NAMALWA (cell line): ENCODE measurements at places on chromosomes 1 and 21.

GRCh38 chr1:41525891-41526587 lies 41.6 kb upstream of the EDN2 start:
- no peak for DNase-seq

- DNase-seq: no peak
Measured at GRCh38 chr1:235468004-235468403, 36.2 kb downstream of the B3GALNT2 start.

GRCh38 chr1:161374373-161374772 lies 6.7 kb upstream of the CFAP126 start:
- peak; percentile 41 for DNase-seq

GRCh38 chr21:35603494-35603893 lies 456.8 kb downstream of the SETD4 start:
- no peak for DNase-seq

- no peak for DNase-seq
Measured at GRCh38 chr1:228794173-228794572, 58.9 kb downstream of the RHOU start.

DNA sequence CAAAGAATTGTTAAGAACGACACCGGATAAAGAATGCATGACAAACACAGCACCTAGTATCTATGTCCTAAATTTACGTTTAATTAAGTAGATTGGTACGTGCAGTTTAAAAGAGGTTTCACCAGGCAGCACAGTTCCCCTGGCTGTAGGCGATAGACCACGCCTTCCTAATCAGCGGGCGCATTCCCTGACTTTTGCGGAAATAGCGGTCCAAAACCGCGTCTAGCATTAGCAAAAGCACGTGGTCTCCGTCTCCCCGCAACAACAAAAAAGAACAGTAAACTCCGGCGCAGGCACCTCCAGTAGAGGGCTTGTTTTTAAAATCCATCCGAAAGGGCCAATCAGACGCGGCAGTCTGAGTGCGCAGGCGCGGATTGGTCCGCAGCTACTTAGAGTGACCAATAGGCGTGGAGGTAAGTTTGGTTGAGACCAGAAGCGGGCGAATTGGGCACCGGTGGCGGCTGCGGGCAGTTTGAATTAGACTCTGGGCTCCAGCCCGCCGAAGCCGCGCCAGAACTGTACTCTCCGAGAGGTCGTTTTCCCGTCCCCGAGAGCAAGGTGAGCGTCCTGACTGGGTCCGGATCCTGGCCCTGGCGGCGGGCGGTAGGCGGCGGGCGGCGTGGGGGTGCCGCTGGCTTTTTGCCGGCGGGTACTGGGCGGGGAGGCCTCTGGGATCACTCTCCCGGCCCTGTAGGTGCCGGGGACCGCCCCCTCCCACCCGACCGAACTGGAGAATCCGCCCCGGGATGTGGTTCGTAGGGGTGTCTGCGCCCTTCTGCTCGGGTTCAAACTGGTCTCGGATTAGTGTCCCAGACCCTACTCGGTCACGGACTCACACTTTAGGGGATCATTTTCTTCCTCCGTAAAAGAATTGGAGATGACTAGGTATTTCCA lies at the start of gene CENPF:
TSS of gene CENPF (plus strand) at position 432 of the 894 bp plus-strand sequence. CDS start 10,560 bp downstream, outside the sequence.
- peak; percentile 99 for DNase-seq

- no peak for DNase-seq
Measured at GRCh38 chr1:248589334-248589733, 8.2 kb downstream of the OR2T10 start.

GRCh38 chr1:221916176-221916575 lies 174.3 kb upstream of the DUSP10 start:
- no peak for DNase-seq

DNA sequence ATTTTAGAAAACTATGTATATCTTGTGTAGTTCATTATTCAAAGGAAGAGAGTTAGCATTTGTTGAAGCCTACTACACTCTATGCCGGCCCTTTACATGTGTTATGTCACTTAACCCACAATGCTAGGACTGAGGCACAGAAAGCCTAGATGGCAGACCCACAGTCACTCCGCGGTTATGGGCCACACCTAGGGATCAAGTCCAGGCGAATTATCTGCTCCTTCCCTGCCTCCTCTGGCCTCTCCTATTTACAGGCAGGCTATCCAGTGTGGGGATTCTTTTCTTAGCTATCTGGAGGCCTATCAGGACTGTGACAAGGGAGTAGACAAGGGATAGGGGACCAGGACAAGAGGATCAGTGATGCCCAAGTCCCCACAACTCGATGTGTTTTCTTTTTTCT lies 33.0 kb downstream of the IER5 start:
- no peak for DNase-seq

- DNase-seq: no peak
Measured at GRCh38 chr1:114597949-114598348, 16.5 kb upstream of the BCAS2 start.

DNA sequence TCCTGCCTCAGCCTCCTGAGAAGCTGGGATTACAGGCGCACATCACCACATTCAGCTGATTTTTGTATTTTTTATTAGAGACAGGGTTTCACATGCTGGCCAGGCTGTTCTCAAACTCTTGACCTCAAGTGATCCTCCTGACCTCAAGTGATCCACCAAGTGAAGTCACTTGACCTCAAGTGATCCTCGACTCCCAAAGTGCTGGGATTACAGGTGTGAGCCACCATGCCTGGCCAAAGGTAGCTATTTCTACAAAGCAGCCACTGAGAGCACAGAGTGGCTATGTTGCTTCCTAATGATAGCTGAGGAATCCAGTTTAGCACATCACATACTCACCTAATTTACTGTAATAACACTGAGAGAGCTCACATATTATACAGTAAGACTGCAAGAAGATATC lies 44.8 kb upstream of the CPLANE2 start:
- DNase-seq: no peak

- no peak for DNase-seq
Measured at GRCh38 chr1:44688760-44689446, 14.4 kb downstream of the ARMH1 start.

DNA sequence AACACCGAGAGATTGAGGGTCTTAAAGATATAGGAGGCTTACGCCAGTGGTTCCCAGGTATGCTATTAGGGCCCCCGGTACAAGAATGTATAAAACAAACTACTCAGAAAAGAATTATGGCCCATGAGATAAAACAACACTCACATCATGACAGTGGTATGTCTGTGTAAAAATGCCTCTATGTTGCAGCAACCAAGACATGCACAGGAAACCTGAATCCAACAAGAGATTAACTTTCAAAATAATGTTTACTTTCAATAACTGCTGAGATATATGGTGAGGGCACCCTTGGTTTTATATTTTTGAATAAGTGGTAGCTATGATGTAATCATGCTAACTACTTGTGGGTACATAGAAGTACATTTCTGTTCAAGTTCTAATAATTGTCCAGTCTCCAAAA lies 74.9 kb downstream of the PUM1 start:
- no peak for DNase-seq

GRCh38 chr1:165645654-165646366 lies 14.8 kb downstream of the MGST3 start:
- DNase-seq: no peak

- peak; percentile 34 for DNase-seq
Measured at GRCh38 chr1:171256940-171257606, 8.8 kb downstream of the FMO1 start.

GRCh38 chr1:9701665-9702064 lies 50.1 kb downstream of the PIK3CD start:
- DNase-seq: no peak

DNA sequence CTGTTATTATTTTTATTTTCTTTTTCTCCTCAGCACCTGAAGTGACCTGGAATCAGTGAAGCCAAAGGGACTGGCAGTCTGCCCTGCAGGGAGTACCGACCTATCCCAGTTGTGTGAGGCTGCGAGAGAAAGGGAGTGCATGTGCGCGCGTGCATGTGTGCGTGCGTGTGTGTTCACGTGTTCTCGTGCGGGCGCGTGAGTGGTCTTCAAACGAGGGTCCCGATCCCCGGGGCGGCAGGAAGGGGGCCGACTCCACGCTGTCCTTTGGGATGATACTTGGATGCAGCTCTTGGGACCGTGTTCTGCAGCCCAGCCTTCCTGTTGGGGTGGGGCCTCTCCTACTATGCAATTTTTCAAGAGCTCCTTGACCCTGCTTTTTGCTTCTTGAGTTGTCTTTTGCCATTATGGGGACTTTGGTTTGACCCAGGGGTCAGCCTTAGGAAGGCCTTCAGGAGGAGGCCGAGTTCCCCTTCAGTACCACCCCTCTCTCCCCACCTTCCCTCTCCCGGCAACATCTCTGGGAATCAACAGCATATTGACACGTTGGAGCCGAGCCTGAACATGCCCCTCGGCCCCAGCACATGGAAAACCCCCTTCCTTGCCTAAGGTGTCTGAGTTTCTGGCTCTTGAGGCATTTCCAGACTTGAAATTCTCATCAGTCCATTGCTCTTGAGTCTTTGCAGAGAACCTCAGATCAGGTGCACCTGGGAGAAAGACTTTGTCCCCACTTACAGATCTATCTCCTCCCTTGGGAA lies 123.3 kb downstream of the PRDM2 start:
- DNase-seq: no peak

DNA sequence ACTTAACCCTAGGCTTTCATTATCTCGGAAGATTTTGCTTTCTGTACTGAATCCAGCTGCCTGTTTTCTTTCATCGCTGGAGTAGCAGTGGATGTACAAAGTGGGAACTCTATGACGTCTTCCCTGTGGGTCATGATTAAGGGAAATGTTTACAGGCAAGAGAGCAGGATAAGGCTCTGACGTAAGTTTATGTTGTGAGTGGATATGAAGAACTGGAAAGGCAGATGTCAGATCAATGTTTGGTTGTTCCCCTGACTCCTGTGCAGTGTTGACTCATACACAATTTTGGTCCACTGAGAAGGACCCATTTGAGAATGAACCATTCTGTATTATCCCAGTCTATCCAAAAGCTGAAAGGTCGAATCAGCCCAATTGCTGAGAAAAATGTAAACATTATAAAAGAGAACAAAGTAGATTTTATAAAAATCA lies 292.4 kb downstream of the GRIK1 start:
- DNase-seq: no peak
